GM20000 (cell line): ENCODE measurements at places on chromosomes 11 and 22.

DNA sequence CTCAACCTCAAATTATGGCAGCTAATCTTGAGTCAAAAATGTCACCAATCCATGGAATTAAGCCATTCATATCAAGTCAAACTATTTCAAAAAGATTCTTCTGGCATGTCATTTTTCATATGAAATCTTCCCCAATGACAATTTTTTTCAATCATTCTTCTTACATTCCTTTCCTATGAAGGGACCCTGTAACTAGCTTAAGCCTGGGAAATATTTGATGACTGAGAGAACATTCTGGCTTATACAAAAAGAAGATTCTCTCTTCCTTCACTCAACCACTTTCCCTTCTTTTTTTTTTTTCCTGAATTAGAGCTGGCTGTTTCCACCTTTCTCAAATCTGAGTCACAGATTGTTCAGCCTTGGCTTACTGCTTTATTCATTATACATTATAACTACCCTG is 903.7 kb downstream of the FAM181B start:
- DNase-seq, result no peak

DNA sequence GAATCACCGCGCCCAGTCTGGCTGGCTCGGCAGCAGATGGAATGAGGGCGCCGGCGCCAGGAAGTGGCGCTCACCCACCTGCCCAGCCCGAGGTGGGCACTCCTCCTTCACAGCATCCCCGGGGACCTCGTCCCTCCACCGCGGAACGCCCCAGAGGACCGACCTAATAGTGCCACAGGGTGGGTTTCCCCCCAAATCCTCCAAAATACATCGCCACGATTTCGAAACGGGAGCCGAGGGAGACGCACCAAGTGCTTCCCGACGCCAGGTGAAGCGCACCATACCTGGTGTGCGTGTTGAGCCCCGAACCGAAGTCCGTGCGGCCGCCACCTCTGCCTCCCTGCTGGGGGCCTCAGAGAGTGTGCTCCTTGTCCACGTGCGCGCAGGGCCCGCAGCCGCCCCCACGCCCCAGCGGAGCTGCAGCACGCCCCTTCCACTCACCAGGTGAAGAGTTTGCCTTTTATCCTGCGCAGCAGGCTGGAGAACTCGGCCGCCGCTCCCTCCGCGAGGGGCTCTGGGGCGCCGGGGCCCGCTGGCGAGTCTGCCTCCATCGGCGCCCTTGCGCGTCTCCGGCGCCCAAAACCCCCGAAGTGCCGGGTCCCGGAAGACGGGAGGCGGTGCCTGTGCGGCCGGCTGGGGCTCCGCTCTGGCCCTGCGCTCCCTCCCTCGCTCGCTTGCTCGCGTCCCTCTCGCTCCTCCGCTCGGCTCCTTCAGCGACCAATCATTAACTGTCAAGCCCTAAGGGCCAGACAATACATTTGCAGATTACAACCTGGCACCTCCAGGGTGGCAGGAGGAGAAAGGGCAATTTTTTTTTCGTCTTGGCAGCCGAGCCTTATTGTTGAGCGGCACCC is at the start of gene SLC35F2:
TSS of gene SLC35F2 (minus strand) at position 571 of the 854 bp plus-strand sequence. CDS start at position 551, 20 bp downstream.
- peak; percentile 88 for DNase-seq

GRCh38 chr11:84902445-84902844 is 724.7 kb downstream of the DLG2 start:
- DNase-seq, result no peak

DNA sequence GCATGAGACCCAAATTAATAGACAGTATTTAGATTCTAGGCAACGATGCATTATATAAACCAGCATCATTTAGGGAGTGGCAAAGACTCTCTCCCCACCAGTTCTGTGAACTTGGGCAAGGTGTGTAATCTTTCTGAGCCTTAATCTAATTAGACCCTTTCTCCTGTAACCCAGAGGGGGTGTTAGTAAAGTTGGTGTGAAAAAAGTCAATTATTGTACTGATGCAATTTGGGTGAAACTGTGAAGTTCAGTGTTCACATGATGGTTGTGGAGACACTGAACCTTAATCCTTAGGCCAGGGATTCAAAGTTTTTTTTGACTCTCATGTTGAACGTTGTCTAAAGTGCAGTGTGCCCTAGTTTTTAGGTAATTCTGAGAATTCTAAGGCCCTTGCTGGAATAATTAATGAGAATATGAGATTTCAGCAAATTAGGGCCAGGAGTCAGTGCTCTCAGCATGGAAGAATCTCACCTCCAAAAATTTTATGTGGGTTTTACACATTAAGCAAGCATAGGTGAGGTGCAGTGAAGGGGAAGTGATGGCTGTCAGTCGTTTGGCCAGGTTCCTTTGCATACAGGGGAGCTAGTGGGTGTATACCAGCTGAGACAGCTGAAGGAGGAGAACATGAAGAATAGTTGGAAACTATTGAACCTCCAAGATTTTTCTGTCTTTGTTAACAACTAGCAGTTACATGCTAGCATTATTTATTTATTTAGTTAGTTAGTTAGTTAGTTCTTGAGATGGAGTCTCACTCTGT is 94.2 kb downstream of the PTPRJ start:
- DNase-seq, result no peak

DNA sequence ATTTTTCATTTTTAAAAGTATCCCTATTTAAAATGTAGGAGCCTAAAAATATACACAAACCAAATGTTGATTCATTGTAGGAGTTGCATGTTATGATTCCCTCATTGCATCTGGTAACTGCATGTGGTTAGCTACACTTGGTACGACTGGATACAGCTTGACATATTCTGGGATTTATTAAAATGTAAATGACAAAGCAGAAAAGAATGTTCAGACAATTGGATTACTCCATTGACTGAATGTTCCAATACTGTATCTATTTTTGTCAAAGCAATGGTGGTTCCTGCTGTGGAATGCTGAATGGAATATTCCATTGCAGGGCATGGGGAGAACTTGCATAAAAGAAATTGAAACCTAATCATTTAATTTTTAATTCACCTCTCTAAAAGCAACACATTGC is 30.8 kb downstream of the BLID start:
- no peak for DNase-seq
